ENCODE measurements at places on chromosomes 16 and 17.

GRCh38 chr16:49484451-49484849 lies 110.8 kb downstream of the C16orf78 start:
- DNase-seq, result peak; percentile 44

DNA sequence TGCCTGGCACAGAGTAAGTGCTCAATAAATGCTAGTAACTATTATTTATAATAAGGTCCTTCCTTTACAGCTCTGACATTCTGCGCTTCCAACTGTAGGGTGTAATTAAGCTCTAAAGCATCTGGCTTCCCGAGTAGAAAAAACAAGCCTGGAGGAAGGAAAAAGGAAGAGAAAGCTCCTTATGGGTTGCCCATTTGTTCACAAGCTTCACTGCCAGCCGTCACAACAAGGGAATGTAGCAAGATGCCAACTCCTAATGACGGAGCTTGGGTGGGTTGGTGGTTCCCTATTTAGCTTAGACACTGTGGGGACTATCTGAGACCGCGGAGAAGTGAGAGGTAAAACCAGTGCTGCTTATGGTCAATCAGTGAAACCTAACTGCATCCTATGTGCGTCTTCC lies 7.3 kb upstream of the RPRML start:
- DNase-seq, result no peak

- DNase-seq, result peak; percentile 77
Observed at GRCh38 chr16:81632392-81633146, 146.5 kb upstream of the PLCG2 start.

DNA sequence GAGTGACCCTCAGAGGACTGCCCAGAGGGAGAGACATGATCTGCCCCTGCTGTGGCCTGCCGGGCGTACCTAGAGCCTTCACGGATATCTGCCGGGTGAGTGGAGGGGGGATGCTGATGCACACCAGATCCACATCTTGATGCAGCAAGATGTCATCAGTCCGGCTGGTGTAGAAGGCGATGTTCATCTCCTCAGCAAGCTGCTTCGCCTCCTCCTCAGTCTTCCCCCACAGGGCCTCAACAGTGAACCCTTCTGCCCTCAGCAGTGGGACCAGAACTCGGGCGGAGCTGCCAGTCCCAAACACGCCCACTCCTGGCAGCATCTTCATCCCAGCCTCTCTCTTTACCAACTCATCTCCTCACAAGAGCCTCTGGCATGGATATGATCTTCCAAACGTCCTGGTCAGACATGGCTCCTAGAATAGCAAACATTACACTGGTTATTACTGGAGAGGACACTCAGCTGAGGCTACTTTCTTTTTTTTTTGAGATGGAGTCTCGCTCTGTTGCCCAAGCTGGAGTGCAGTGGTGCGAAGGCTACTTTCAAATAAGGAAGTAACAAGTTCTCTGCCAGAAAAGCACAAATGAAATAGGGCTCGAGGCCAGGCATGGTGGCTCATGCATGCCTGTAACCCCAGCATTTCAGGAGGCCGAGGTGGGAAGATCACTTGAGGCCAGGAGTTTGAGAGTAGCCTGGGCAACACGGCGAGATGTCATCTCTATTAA lies 18.9 kb downstream of the C16orf86 start:
- DNase-seq, result no peak

- DNase-seq, result no peak
Observed at GRCh38 chr17:68972119-68972704, 17.0 kb upstream of the ABCA8 start.

DNA sequence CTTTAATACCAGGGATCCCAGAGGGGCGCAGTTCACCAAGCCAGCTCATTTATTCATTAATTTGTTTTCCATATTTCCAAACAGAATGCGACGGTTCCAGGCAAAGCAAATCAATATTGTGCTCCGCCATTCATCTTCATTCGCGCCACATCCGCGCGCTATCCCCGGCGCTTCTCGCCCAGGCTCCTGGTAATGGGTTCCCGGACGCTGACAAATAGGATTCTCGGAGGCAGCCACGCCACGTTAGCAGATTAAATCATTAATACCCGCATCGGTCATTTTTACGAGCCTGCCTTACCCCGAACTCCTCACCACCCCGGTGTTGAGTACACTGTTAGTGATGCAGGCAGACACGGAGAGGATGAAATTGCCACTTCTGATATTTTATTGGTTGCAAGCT lies 26.0 kb upstream of the C16orf82 start:
- DNase-seq, result no peak

All from activated T-cell treated with anti-CD3 and anti-CD28 coated beads, Interleukin-2, amount 50 U/mL, for 24 hours (primary cell).